ENCODE measurements at places on chromosomes 6 and 20. TPM values are rescaled to one million over a fixed set of nuclear protein-coding genes. Genes with fewer than 3 reads are reported as not detected.

The SDCBP2 gene
- 0.92 TPM for total RNA-seq

The IL17F gene
- not detected for total RNA-seq

The GPLD1 gene
- 1.1 TPM for total RNA-seq

The CBLN4 gene
- total RNA-seq: not detected

The C20orf204 gene
- 0.19 TPM for total RNA-seq

The GATA5 gene
- 1.1 TPM for total RNA-seq

The MUC22 gene
- 0.01 TPM for total RNA-seq

The KHDC1L gene
- 0.20 TPM for total RNA-seq

The OGFRL1 gene
- 8.0 TPM for total RNA-seq

The FILIP1 gene
- 0.28 TPM for total RNA-seq

The CALHM4 gene
- total RNA-seq: not detected

The OR2H2 gene
- not detected for total RNA-seq

The BANF2 gene
- not detected for total RNA-seq

The HTR1B gene
- 0.07 TPM for total RNA-seq

The SMIM28 gene
- not detected for total RNA-seq

The SLC26A8 gene
- not detected for total RNA-seq

The CTNNBL1 gene
- total RNA-seq: 55.0 TPM

The COMMD7 gene
- 61.4 TPM for total RNA-seq

The RIPOR3 gene
- total RNA-seq: not detected

The C20orf144 gene
- total RNA-seq: 0.10 TPM

The FOXQ1 gene
- 2.5 TPM for total RNA-seq

The MDN1 gene
- total RNA-seq: 16.1 TPM

The CLPSL2 gene
- total RNA-seq: 0.60 TPM

The COL11A2 gene
- 0.72 TPM for total RNA-seq

The ADGRF5 gene
- not detected for total RNA-seq

The APCDD1L gene
- total RNA-seq: not detected

The PRRT1 gene
- total RNA-seq: 0.95 TPM

The DLK2 gene
- total RNA-seq: 6.4 TPM

The TSBP1 gene
- not detected for total RNA-seq

All from A549 treated with DMSO at 1 μM for 4 hours (cell line).